Stimulated activated CD4-positive, alpha-beta T cell treated with anti-CD3 and anti-CD28 coated beads, Interleukin-1b, Interleukin-23, amount 100 ng/mL, for 1 hour (primary cell): ENCODE measurements at places on chromosomes 16 and 17.

- no peak for DNase-seq
Observed at GRCh38 chr17:44235583-44235936, 16.1 kb upstream of the UBTF start.

DNA sequence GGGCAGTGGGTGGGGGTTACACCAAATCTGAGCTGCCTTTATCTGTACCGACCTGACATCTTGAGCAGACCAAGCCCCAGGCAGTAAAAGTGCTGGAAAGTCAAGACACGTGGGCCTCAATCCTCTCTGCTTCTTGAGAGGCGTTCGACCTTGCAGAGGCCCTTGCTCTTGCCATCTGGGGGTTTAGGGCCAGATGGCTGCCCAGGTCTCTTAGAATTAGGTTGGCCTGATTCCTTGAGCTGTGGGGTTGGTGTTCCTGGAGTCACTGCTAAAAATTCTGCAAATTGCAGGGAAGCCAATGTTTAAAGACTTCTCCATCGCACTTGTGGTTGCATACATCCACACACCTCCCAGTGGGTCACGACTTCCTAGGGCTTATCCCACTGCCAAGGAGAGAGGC is 238.2 kb upstream of the ASIC2 start:
- no peak for DNase-seq

- DNase-seq: no peak
Observed at GRCh38 chr16:56860226-56861020, 4.6 kb upstream of the SLC12A3 start.

DNA sequence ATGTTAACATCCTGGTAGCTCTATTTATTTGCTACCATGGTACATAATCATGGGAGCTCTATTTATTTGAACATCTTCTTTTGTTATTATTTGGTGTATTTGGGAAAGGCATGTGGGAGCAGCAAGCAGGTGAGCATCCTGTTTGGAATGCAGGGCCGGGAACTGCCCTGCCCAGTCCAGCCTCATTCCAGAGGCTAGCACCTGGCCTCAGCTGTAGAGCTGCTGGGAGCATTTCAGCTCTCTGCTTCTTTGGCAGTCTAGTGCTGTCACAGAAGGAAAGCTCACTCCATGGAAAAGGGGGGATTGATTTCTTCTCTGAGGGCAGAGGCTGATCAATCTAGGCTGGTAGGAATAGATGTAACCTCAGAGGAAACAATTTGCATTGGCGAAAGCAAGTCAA is 112.5 kb downstream of the WWOX start:
- no peak for DNase-seq
